Panc1 (cell line): ENCODE measurements at places on chromosomes 16 and 17. TPM values are rescaled to one million over a fixed set of nuclear protein-coding genes. Genes with fewer than 3 reads are reported as not detected.

The TBX6 gene
- total RNA-seq = 0.46 TPM

The SLC38A8 gene
- total RNA-seq = not detected

The KCTD13 gene
- total RNA-seq = 45.7 TPM

The CD300LB gene
- total RNA-seq = not detected

The GPR179 gene
- 0.03 TPM for total RNA-seq

The GRIN2C gene
- 0.10 TPM for total RNA-seq

The CD19 gene
- not detected for total RNA-seq

The CD7 gene
- total RNA-seq = 0.77 TPM

The ASPA gene
- not detected for total RNA-seq

The LPO gene
- not detected for total RNA-seq

GRCh38 chr17:69761767-69762321, 313.2 kb upstream of the KCNJ16 start:
- H3K27me3 ChIP-seq = no peaks in the 10 kb centered on the region
- H3K27ac ChIP-seq = no peak overlapping the region
- H3K36me3 ChIP-seq = no peaks in the 10 kb centered on the region
- no peaks in the 10 kb centered on the region; the same call in 1 of the 2 replicates for H3K4me1 ChIP-seq
- H3K4me3 ChIP-seq = no peak overlapping the region

GRCh38 chr17:44677136-44677535, 12.4 kb downstream of the CCDC43 start:
- H3K27me3 ChIP-seq = no peaks in the 10 kb centered on the region
- H3K36me3 ChIP-seq = peaks cover 4% of the 10 kb centered on the region; the same call in 1 of the 2 replicates
- H3K4me1 ChIP-seq = no peaks in the 10 kb centered on the region; the same call in 1 of the 2 replicates

DNA sequence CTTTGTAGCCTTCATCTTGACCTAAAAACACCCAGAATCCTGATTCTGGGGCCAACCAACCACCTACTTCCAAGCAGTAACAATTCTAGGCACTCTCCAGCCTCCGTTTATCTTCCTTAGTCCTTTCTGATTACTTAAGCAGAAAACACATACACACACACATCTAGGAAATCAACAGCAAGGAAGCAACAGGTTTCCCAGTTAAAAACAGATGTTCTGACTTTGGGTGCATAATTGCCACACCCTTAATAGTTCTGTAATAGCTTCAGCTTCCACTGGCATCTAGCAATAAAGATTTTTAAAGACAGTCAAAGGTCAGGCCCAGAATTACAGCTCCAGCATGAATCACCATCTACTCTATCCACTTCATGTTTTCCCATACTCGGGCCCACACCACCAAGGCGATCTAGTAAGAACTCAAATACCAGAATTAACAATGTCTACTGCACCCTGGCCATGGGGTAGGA, 2.6 kb downstream of the ARHGAP17 start:
- peak overlapping the region; percentile 75 for H3K4me3 ChIP-seq
- H3K27me3 ChIP-seq = no peaks in the 10 kb centered on the region
- peaks cover 49% of the 10 kb centered on the region for H3K4me1 ChIP-seq

DNA sequence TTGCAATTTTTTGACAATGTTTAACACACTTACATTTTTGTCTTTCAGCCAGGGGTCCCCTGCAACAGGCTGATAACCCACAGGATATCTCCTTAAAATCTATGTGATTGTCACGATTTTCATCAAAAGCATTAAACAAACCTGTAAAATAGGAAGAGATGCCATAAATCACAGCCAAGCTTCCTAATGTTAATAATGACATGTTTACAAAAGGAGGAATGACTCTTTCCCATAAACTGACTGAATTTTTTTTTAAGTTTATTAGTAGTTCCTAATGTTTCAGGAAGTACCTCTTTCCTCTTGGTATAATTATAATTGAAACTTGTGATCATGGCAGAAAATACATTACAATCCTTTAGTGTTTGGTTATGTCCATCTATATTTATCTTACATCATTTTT, 119.6 kb downstream of the CA4 start:
- DNase-seq = no peak
- no peak overlapping the region for H3K4me3 ChIP-seq
- H3K27me3 ChIP-seq = no peaks in the 10 kb centered on the region
- H3K36me3 ChIP-seq = peaks cover 13% of the 10 kb centered on the region; the same call in 1 of the 2 replicates
- H3K4me1 ChIP-seq = no peaks in the 10 kb centered on the region

- no peak for DNase-seq
- no peak overlapping the region for H3K27ac ChIP-seq
- H3K4me3 ChIP-seq = no peak overlapping the region
- peaks cover 17% of the 10 kb centered on the region for H3K4me1 ChIP-seq
Measured at GRCh38 chr17:6638046-6638908, 2.2 kb downstream of the KIAA0753 start.

- no peak overlapping the region for H3K4me3 ChIP-seq
- H3K27ac ChIP-seq = no peak overlapping the region
- no peaks in the 10 kb centered on the region for H3K36me3 ChIP-seq
- no peaks in the 10 kb centered on the region for H3K27me3 ChIP-seq
- DNase-seq = no peak
Measured at GRCh38 chr16:87560428-87561199, 41.7 kb upstream of the JPH3 start.

DNA sequence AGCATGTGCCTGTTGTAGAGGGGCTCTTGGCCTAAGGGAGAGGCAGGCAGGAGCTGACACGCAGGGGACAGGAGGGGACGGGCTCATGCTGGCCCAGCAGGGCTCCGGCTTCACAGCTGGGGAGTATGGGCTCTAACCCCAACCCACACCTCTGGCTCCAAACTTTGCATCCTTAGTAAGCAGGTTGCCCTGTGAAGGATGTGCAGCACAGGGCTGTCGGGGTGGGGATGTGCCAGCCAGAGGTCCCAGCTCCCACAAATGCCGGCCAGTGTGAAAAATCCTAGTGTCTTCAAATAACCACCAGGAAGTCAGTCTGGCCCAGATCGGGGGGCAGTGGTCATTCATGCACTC, 14.0 kb upstream of the FAM83G start:
- no peaks in the 10 kb centered on the region for H3K4me1 ChIP-seq
- no peaks in the 10 kb centered on the region for H3K36me3 ChIP-seq
- no peak for DNase-seq
- H3K27me3 ChIP-seq = no peaks in the 10 kb centered on the region
- H3K4me3 ChIP-seq = no peak overlapping the region

GRCh38 chr17:1995907-1996799, 29.0 kb downstream of the RTN4RL1 start:
- H3K4me3 ChIP-seq = no peak overlapping the region
- peaks cover 13% of the 10 kb centered on the region; the same call in 1 of the 2 replicates for H3K4me1 ChIP-seq
- H3K27me3 ChIP-seq = no peaks in the 10 kb centered on the region
- no peak for DNase-seq
- H3K36me3 ChIP-seq = no peaks in the 10 kb centered on the region

GRCh38 chr16:78535098-78535497, 435.6 kb downstream of the WWOX start:
- H3K36me3 ChIP-seq = no peaks in the 10 kb centered on the region
- no peak for DNase-seq
- H3K4me3 ChIP-seq = no peak overlapping the region
- no peaks in the 10 kb centered on the region for H3K4me1 ChIP-seq
- H3K27ac ChIP-seq = no peak overlapping the region
- no peaks in the 10 kb centered on the region for H3K27me3 ChIP-seq

GRCh38 chr17:39643271-39643670, 6.3 kb downstream of the STARD3 start:
- H3K27me3 ChIP-seq = no peaks in the 10 kb centered on the region
- H3K4me3 ChIP-seq = no peak overlapping the region
- no peak for DNase-seq
